Stimulated activated CD8-positive, alpha-beta memory T cell treated with anti-CD3 and anti-CD28 coated beads, Interleukin-7, amount 100 ng/mL, for 1 hour (primary cell): ENCODE measurements at places on chromosomes 3 and 15.

DNA sequence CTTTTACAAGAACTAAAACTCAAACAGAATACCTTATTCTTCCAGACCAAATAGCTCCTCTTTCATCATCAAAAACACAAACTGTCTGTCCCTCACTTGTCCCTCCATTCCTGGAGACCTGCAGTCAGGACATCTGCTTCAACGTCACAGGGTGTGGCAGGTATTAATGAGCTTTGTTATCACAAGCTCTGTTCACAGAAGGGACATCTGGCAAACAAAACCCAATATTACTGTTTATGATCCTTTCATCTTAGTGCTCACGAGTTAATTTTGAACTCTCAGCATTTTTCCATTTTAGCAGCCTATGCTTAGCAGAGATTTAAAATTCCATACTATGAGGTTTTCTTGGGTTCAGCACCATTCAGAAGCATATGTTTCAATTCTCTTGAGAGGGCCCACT is 32.9 kb downstream of the AP3S2 start:
- no peak for DNase-seq

- no peak for DNase-seq
Observed at GRCh38 chr15:85027421-85027820, 45.8 kb downstream of the PDE8A start.

- no peak for DNase-seq
Observed at GRCh38 chr15:74826364-74826819, at the start of gene CPLX3. TSS of gene CPLX3 (plus strand) at chr15:74826627. CDS start at chr15:74826704, 77 bp downstream.

DNA sequence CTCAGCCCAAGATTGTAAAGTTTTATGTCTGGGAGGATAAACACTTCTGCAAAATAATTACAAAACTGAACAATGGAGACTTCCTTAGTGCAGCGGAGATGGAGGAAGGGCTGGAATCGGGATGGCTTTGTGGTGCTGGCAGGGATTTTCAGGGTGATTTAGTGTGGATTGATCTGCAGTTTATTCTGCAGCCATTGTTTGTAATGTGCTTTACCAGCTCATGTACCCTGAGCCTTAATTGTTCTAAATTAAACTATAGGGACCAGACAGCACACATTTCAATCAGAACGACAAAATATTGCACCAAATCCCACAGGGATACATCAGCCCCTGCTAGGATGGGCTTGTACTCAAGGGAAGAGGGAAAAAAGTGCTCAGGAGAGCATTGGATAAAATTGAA is 103.2 kb upstream of the ONECUT1 start:
- DNase-seq, result no peak

DNA sequence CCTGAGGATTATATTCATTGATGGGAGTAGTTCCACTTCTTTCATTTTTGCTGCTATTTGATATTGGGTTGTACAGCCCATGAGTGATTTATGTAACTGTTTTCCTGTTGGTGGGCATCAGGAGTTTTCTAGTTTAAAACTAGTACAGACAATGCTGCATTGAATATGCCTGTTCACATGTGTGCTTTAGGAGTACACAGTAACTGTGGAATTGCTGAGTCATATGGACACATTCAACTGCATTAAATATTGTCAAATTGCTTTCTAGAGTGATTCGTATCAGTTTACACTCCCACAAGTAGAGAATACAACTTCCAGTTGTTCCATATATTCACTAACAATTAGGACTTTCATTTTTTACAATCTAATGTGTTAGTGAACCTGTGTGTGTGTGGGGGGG is 59.8 kb upstream of the THSD4 start:
- no peak for DNase-seq

GRCh38 chr15:72982714-72983113 is 69.5 kb upstream of the NEO1 start:
- no peak for DNase-seq

DNA sequence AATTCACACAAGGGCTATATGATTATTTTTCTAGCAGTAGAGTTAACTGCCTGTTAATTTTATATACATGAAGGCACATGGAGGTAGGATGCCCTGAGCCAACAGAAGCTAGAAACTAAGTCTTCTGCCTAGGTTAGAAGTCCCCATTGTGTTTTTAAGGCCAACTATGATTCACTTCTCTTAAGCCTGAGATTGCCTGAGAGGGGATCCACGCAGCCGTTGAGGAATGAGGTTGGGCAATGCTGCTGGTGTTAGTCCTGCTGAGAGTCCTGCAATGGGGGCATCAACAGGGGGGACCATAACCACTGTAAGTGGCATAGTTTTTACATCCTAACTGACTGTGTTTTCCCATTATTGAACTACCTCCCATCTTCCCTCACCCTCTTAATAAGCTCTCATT is 60.1 kb upstream of the PFN2 start:
- DNase-seq, result no peak

GRCh38 chr3:4408958-4409357 is 58.1 kb downstream of the SUMF1 start:
- no peak for DNase-seq

- DNase-seq, result no peak
Observed at GRCh38 chr3:25863011-25863415, 73.1 kb downstream of the OXSM start.

DNA sequence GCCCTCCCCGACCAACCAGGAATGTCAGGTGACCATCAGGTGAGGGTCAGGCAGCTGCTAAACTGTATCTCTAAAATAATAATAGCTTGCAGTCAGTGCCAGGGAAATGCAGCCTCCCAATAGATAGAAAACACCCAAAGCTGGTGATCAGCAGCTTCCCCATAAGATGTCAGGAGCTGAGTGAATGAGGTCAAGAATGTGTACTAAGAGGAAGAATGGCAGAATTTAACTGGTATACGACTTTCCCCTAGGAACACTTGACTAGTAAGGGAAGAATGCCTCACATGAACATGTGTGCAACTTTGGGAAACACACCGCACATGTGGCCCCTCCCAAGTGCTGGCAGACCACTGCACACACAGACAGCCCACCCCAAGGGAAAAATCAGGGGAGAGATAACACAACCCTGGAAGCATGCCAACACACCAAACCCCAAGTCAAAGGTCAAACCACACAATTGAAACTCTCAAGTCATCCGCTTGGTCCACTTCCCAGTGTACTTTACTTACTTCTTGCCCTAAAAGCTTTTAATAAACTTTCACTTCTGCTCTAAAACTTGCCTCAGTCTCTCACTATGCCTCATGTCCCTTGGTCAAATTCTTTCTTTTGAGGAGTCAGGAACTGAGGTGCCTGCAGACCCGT is 806.5 kb downstream of the OTOL1 start:
- DNase-seq, result no peak

DNA sequence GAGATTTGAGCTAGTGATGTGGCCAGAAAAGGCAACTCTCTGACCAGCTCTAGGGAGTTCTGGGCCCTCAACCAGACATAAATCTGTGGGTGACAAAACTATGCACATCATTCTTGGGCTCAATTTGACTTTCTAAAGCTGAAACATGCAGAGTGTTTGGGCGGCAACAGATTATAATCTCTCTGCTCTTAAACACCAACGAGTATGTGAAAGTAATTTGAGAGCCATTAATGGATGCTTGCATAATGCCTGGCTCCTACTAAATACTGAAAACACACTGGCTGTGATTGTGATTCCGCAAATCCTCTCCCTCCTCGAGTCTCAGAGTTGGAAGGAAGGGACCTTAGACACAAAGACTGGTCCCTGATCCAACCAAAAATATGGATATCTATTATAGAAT is 186.7 kb downstream of the UACA start:
- DNase-seq, result no peak

GRCh38 chr3:116824208-116824607 is 114.6 kb downstream of the TUSC7 start:
- no peak for DNase-seq

- DNase-seq, result no peak
Observed at GRCh38 chr15:31369727-31370126, 43.1 kb downstream of the KLF13 start.

- DNase-seq, result no peak
Observed at GRCh38 chr3:56443372-56443771, 24.9 kb downstream of the ERC2 start.

- no peak for DNase-seq
Observed at GRCh38 chr15:87419344-87419743, 837.2 kb downstream of the NTRK3 start.

GRCh38 chr3:122957707-122958689 is 69.6 kb downstream of the SEMA5B start:
- DNase-seq, result no peak

DNA sequence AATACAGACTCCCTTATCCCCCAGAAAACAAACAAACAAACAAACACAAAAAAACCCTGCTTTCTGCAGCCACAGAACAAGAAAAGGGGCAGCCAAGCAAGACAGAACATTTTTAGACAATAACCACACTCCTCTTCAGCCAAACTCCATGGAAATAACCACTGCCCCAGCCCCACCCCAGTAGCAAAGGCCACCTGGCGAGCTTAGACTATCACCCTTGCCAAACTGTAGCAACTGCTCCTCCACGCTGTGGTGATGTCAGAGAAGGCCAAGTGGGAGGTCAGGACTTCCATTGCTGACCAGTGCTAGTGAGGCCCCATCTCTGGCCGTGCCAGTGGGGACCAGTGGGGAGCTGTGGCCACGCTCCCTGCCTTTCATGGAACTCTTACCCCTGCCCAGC is 60.3 kb upstream of the CHRNA7 start:
- no peak for DNase-seq

DNA sequence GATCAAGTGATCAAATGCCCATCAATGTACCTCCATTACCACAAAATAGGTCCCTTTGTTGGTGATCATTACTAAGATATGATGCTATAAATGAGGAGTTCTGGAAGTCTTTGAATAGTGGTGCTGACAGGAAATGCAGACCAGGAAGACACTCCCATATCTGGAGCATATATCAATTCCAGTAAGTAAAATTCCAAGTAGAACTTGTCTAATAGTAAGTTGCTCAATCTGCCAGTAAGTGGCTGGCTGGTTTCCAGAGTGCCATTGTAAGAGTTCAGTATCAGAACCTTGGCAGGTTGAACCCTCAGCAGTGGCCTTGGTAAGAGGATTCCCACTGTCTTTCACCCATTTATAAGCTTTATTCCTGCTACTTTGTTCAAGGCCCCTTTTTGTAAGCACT is 379.9 kb upstream of the RBMS3 start:
- DNase-seq, result no peak

DNA sequence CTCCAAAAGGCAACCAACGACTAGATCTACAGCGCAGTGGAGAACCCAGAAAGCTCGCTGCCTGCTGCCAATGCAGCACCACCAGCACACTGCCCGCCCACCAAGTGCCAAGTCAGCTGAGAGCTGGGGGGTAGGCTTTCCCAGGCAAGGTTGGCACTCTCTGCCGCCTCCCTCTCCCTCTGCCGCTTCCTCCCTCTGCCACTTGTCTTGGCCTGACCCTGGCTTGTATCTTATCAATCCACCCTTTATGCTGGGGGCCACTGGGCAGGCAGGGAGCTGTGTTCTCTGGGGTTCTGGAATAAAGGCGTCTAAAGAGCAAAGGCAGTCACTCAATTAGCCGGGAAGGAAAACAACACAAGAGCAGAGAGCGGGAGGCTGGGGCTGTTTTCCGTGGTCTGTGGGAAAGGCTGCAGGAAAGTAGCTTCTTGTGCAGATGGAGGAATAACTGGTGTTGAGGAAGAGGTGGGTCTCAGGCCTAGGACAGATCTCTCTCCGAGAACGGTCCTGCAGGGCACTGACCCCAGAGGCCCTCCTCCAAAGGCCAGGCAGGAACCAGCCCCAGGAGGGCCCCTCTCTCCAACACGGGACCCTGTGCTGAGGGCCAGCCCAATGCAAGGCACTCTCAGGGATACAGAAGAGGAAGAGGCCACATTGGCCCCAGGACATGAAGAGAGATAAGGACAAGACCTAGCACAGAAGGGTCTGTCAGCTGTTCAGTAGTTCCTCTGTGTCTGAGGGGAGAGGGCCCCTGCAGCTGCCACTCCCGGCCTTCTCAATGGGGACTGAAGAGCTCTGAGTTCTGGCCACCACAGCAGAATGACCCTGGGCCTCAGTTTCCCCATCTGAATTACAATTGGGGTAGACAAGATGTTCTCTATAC is 30.8 kb downstream of the ACSBG1 start:
- no peak for DNase-seq

GRCh38 chr3:195095035-195095703 is 175.8 kb downstream of the XXYLT1 start:
- no peak for DNase-seq

DNA sequence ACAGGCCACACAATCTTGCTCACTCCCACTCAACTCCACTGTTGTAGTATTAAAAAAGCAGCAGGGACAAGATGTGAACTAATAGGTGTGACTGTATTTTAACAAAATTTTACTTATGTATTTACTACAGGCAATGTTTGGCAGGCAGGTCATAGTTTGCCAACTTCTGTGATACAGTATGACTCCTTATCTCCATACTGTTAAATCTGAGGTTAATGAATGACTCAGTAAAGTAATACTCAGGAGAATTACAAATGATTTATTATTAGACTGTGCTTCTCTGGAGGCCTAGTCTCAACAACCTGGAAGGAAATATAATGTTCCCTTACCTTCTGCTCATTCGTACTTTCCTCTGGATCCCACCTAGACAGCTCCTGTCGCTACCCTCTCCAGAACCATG is 258.6 kb upstream of the KCNMB2 start:
- DNase-seq, result no peak

- DNase-seq, result no peak
Observed at GRCh38 chr3:107599772-107600145, 77.0 kb downstream of the BBX start.

DNA sequence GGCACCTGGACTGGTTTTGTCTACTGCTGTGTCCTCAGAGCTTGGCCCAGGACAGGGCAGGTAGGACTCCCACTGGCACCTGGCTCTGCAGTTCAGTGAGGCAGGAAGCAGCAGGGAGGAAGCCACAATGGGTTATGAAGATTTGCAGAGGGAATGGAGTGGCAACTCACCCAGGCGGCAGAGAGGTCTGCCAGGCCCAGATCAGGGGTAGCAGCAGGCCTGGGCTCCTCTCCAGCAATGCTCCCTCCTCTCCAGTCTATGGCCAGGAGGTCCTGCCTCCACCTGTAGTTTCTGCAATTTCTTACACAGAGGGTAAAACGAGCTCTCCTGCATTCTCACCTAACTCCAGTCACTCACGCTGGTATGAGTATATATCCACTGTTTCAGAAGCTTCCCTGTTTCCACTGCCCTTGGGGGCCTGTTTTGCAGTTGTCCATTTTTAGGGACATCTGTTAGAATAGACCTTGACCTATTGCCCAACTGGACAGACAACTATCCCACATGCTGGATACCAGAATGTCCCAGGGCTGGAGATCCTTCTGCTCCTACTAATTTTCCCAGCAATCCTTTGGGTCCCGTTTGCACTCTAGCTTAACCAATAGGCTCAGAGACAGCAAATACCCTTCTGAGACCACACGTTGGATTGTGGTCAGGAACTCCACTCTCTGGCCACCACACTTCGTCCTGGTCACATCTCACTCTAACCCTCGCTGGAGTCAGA is 35.2 kb downstream of the HMCES start:
- no peak for DNase-seq

- no peak for DNase-seq
Observed at GRCh38 chr3:171236265-171237008, 209.9 kb upstream of the SLC2A2 start.
